RCC 7860 (cell line): ENCODE measurements at places on chromosomes 5 and 9.

- no peak for DNase-seq
Measured at GRCh38 chr5:146825033-146825432, 53.5 kb downstream of the PPP2R2B start.

GRCh38 chr9:124361128-124361527, 54.1 kb downstream of the PSMB7 start:
- DNase-seq: no peak

DNA sequence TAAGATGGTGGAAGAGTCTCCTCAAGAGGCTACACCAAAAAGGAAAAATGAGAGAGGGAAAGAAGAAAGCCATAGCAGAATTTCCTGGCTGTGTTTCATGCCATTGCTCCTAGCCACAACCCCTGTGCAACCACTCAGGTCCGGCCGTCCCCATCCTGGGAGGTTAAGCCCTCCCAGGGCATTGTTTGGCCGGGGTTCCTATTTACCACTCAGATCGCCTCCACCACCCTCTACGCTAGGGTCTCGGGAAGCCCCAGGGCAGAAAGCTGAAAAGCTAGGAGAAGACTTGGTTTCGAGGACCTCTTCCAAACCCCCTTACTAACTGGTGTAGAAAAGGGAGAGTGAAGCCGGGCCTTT, 715 bp downstream of the RC3H2 start:
- DNase-seq: peak; percentile 45

DNA sequence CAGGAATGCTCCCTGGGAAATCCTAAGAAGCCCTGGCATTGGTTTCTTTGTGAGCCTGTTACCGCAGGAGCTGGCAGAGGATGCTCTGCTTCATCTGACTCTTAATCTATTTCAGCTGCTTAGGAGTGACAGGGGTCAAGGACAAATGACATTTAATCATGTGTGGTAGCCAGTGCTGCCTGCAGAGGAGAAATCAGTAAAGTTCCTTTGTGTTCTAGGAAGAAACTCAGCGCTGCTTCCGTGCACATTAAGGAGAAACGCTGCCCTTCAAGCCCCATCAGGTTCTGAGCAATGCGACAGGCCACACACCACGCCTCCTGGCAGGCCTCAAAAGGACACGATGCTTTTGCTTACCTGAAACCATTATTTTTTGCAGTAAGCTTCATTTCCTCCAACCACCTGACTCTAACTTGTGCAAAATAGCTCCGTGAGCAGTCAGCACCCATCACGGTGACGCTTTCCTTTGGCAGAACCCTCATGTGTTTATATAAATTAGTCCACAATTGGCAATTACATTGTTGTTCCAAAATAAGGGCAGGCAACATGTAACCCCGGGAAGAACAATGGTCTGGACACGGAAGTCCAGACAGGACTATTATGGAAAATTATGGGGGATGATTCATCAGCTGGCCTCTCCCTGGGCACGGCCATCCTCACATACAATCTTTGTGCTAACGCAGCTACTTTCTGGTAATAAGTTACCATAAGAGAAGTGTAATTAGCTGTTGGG, 387.9 kb upstream of the DAP start:
- no peak for DNase-seq

GRCh38 chr5:77301447-77301883, 91.0 kb downstream of the PDE8B start:
- DNase-seq: no peak

- no peak for DNase-seq
Measured at GRCh38 chr5:175746851-175747250, 89.0 kb downstream of the HRH2 start.

- no peak for DNase-seq
Measured at GRCh38 chr5:19172926-19173470, 815.0 kb downstream of the CDH18 start.

DNA sequence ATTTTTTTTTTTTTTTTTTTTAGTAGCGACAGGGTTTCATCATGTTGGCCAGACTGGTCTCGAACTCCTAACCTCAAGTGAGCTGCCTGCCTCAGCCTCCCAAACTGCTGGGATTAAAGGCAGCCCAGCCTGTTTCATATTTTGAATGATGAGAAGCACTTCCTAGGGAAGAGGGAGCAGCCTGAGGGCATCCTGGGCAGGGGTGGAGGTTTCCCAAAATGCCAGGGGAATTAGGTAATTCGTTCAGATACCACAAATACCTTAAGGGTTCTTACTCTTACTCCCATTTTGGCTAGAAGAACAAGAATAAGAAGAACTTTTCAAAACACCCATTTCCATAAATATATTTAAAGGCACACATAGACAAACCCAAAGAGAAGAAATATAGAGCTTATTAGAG, 29.5 kb upstream of the RAPGEF1 start:
- no peak for DNase-seq

GRCh38 chr9:36293171-36293570, 34.9 kb upstream of the GNE start:
- DNase-seq: no peak

DNA sequence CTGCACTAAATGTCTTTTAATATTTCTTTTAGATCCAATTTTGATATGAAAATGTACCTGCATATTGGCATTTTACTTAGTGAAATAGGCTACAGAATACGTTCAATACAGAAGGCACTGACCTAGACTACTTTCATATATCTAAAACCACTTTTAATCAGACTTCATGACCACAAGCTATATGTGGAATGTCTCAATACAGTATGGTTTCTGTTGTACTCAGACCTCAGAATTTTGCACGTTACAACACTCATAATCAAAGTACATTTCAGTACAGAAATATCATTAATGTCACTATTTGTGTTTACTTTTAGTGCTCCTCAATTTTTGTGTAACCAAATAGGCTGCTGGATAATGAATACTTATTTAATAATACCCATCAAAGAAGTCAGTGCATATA, 74.8 kb downstream of the MEF2C start:
- DNase-seq: no peak

- DNase-seq: no peak
Measured at GRCh38 chr5:117077142-117077541, 502.5 kb upstream of the SEMA6A start.

GRCh38 chr5:167820101-167820990, 471.1 kb upstream of the WWC1 start:
- DNase-seq: no peak

- no peak for DNase-seq
Measured at GRCh38 chr5:178106556-178107239, 6.6 kb upstream of the N4BP3 start.

- no peak for DNase-seq
Measured at GRCh38 chr9:132513416-132513815, 69.0 kb upstream of the BARHL1 start.
